Omental fat pad (tissue), 4 donors: ENCODE measurements at places on chromosomes 7 and 10.

DNA sequence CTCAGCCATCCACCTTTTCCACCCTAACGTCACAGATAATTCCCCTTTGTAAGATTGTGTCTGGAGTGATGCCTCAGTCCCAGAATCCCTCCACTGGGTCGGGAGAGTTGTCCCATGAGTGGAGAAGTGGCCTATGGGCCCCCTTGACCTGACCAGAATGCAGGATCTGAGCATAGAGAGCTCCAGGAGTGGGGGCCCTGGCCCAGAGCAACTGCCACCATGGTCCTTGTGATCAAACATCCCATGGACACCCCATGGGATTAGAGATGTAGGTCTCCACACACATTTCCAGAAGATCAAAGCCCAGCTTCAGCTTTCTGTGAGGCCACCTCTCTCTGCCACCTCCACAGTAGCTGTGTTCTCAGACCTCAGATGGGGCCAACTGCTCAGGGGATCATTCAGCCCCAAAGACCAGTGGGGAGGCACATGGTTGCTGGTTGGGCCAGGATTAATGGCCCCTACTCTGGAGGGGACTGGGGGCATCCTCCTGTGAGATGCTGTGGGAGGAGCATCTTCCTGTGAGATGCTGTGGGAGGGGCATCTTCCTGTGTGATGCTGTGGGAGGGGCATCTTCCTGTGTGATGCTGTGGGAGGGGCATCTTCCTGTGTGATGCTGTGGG lies 28.5 kb upstream of the DPYSL4 start:
- DNase-seq = no peak

- DNase-seq = no peak
These were observed 388.6 kb upstream of the C7orf33 start for GRCh38 chr7:148201992-148202391.

DNA sequence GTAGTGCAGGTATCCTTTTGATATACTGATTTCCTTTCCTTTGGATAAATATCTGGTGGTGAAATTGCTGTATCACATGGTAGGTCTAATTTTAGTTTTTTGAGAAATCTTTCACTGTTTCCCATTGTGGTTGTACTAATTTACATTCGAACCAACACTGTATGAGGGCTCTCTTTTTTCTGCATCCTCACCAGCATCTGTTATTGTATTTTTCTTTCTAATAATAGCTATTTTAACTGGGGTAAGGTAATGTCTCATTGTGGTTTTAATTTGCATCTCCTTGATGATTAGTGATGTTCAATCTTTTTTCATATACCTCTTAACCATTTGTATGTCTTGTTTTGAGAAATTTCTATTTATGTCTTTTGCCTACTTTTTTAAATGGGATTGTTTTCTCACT lies 335.4 kb upstream of the MTPN start:
- DNase-seq = no peak

- no peak for DNase-seq
These were observed 184.0 kb downstream of the ADAM12 start for GRCh38 chr10:126204320-126204719.

DNA sequence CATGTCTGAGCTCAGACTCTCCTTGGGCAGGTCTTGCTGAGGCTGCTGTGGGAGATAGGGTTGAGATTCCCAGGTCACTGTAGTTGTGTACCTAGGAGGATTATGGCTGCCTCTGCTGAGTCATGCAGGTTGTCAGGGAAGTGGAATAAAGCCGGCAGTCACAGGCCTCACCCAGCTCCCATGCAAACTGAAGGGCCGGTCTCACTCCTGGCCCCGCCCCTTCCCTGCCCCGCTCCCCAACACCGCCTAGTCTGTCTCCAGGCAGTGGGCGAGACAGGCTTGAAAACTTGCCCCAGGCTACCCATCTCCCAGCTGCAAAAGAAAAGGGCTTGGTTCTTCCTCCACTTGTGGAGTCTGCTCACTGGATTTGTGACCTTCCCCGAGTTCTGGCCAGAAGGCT lies 41.6 kb upstream of the SDHAF3 start:
- no peak for DNase-seq

GRCh38 chr7:12747687-12748306 lies 60.4 kb downstream of the ARL4A start:
- DNase-seq = no peak

GRCh38 chr7:6218329-6218728 lies 54.1 kb downstream of the CYTH3 start:
- DNase-seq = no peak

GRCh38 chr7:139942636-139943035 lies 113.6 kb downstream of the TBXAS1 start:
- DNase-seq = no peak

- no peak for DNase-seq
These were observed 116.6 kb upstream of the CACUL1 start for GRCh38 chr10:118871244-118871865.

DNA sequence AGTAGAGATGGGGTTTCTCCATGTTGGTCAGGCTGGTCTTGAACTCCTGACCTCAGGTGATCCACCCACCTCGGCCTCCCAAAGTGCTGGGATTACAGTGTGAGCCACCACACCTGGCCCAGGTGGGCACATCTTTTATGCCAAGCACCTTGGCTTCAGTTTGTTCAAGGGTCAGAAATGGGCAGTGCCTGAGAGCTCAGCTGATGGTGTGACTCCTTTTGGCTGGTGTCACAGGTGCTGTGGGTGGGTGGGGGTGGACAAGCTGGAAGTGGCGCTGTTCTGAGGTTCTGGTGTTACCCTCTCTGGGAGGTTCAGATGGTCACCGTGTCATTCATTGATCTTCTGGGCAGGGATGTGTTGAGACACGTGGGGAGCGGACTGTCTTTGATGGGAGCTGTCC lies 11.5 kb downstream of the ADCY1 start:
- DNase-seq = no peak

DNA sequence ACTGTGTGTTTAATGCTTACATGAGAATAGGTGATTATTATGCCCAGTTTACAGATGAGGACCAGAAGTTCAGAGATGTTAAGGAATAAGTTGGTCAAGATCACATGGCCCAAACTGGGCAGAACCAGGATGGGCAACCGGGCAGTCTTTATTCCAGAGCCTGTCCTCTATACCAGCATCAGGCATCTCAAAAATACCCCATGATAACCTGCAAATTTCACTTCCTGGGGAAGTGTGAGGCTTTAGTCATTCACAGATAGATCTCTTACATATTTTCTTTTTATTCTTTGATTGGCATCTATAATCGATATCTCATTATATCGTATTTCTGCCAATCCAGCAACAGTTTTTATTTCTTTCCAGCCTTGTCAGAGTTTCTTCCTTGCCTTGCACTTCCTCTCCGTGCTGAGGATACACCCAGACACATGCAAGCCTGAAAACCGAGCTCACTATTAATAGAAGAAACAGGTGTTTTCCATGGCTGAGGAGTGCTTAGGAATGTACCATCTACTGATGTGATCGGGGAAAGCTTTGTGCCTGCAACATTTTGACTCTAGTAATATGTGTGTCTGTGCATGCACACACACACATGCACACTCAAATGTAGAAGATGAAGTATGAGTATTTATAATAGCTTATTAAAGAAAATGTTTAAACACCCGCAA lies 82.4 kb downstream of the CREM start:
- no peak for DNase-seq

GRCh38 chr7:38796626-38797501 lies 112.1 kb downstream of the VPS41 start:
- peak; percentile 41 for DNase-seq

DNA sequence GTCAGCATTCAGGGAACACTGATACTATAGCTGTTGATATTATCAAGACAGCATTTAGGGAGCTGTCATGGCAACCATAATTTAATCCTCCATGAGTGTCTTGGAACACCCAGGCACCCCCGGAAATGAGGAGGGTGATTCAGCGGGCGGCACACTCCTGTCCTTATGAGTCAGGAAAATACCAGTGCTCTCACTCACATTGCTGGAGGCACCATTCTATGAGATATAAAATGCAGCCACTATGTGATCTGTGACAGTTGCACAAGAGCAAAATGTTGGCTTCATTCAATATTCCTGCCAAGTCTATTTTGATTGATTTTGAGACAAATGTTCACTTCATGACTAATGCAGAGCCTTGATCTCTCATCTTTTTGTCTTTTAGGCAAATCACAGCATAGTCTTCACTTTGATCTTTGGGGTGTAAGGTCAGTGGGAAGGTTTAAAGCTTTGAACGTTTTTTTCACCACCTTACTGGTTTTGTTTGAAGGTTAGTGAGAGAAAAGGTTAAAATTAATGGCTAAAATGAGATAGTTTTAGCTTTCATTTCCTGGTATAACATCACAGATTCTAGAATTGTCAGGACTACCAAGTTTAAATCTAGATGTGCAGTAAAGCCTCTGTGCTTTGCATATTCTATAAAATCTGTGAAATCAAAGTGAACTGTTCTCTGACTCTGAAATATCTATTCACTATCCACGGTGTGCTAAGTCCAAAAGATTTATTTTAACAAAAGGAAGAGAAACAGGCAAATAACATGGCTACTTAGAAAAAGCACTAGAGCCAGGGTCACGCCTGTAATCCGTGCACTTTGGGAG lies 12.4 kb upstream of the ARHGAP12 start:
- no peak for DNase-seq

- DNase-seq = no peak
These were observed 28.5 kb downstream of the CHAT start for GRCh38 chr10:49642311-49642710.

DNA sequence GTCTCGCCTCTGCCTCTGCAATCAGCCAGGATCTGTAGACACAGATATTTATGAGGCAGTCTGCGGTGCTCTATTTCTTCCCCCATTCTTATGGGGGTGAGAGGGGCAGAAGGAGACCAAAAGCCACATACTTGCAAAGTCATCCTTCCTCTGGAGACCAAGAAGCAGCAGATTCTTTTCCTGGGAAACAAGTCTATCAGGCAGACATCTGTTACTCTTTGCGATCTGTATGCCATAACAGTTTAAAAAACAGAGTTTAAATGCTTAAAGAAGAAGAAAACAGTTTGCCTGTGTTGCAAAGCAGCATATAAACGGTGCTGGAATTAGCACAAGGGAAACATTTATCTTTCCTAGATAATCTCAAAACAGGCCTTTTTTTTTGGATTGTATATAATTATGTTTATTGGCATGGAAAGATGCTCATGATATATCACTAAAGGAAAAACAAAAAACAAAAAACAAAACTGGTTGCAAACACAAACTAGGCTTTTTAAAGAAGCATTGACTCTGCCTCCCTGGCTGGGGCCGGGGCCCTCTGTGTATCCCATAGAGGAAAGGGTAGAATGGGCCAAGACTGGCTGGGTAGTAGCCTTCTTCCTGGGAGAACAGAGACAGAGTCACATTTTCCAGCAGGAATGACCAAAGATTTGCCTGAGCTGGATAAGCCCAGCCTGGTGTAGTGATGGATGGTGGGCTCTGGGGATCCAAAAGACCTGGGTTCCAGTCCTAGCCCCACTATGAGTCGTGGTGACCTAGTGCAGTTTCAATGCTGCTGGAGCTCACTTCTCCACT lies 50.4 kb downstream of the RGS10 start:
- DNase-seq = no peak

DNA sequence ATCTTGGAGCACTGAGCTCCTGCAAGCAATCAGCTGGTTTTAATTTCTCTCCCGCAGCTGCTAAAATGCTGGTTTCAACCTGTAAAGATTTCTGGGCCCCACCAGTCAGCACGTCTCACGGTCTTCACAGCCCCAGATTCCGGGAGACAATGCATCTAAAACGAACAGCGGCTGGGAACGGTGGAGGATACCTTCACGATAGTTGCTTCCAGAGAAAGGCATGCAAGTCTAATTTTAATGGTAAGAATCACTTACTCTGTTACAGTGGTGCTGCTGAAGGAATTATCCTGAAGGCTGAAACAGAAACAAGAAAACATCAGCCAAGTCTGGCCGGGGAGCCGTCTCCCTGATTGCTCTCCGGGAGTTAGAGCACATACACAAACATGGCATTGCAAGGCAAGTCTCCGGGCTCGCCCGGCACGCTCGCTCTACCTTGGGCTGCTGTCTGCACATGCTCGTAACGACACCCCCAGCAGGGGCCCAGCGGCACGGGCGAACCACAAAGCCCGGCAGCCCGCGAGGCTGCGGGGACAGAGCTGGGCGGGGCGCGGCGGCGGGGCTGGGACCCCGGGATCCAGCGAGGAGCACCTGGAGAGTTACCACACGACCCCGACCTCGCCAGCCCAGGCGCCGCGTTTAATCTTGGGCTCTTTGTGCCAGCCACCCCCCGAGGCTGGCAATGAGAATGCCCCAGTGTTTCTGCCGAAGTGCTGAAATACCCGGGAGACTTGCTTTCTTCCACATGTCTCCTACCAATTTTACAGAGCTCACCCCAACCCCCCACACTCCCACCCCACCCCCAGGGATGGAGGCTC lies at the start of gene FAM13C:
Gene FAM13C, minus strand, starts transcription at position 406 of the 815 bp plus-strand sequence. Its CDS starts 89 bp downstream, at position 317.
- DNase-seq = no peak

GRCh38 chr10:13950543-13950939 lies 363.8 kb downstream of the PRPF18 start:
- DNase-seq = no peak

DNA sequence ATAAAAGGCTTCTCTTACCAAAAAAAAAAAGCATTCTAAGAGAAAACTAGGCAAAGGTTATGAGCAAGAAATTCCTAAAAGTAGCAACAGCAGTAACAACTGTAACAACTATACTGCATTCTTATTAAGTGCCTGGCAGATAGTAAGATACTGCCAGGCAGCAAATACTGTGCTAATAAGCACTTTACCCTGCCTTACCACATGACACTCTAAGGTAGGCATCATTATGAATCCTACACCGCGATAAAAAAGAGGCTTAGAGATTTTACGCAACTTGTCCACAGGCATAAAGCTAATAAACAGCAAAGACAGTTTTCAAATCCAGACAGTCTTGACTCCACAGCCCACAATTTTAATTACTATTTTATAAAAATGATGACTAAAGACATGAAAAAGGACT lies 83.2 kb downstream of the USP6NL start:
- DNase-seq = no peak

- no peak for DNase-seq
These were observed 366.4 kb downstream of the SEMA3D start for GRCh38 chr7:84820481-84820880.

- DNase-seq = no peak
These were observed 73.2 kb upstream of the CHST15 start for GRCh38 chr10:124166431-124167125.

GRCh38 chr10:86785037-86785436 lies 28.6 kb downstream of the BMPR1A start:
- DNase-seq = no peak

DNA sequence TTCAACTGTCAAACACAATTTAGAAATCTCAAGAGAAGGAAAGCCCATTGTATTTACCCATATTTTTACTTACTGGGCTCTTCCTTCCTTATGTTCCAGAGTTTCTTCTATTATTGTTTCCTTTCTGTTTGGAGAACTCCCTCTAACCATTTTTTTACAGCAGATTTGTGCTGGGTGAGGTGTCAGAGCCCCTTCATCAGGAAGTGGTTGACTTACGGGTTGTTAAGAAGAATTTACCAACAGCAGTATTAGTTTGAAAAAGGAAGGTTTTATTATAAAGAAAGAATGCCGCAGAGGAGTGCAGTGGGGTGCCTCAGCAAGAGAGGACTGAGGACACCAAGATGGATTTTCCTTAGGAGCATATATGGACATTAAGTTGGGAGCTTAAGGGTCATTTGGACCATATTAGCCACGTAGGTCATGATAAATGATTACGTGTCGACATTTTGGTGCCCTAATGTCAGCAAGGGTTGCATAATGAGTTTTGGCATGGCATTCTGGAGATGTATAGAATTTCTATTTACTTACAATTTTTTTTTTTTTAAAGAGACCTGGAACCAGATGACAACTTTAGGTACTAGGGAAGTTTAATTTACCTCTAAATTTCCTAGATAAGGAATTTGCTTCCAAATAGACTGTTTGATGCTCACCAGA lies 6.3 kb upstream of the TBATA start:
- no peak for DNase-seq
